PC-9 (cell line): ENCODE measurements at places on chromosomes 4 and X. TPM values are rescaled to one million over a fixed set of nuclear protein-coding genes. Genes with fewer than 3 reads are reported as not detected.
A peak's percentile ranks its signal among the peaks of the same experiment; 100 is the strongest.

The CCSER1 gene
- 4.1 and 5.9 TPM in 2 replicates for total RNA-seq

The MAGEA4 gene
- total RNA-seq: not detected in 2 replicates

The DCHS2 gene
- total RNA-seq: 0.02 and 0.15 TPM in 2 replicates

The STPG2 gene
- total RNA-seq: 0.35 TPM in 1 of 2 replicates, not detected in the other

The SERPINA7 gene
- not detected in 2 replicates for total RNA-seq

The TDO2 gene
- 0.83 and 1.3 TPM in 2 replicates for total RNA-seq

- H3K36me3 ChIP-seq: no peaks in the 10 kb centered on the region
- H3K27ac ChIP-seq: no peak overlapping the region
- no peaks in the 10 kb centered on the region for H3K27me3 ChIP-seq
- no peaks in the 10 kb centered on the region for H3K4me1 ChIP-seq
- H3K4me3 ChIP-seq: no peak overlapping the region
- no peak for DNase-seq
Observed at GRCh38 chr4:86530183-86530582, 63.9 kb upstream of the PTPN13 start.

GRCh38 chr4:1010395-1011021 lies 918 bp upstream of the FGFRL1 start:
- peaks cover 11% of the 10 kb centered on the region; the same call in 1 of the 2 replicates for H3K27me3 ChIP-seq
- H3K4me1 ChIP-seq: peaks cover 5% of the 10 kb centered on the region; the same call in 1 of the 2 replicates
- peak; percentile 78 for DNase-seq
- H3K36me3 ChIP-seq: no peaks in the 10 kb centered on the region

GRCh38 chr4:84841435-84841834 lies 125.1 kb downstream of the WDFY3 start:
- H3K27ac ChIP-seq: no peak overlapping the region
- H3K4me1 ChIP-seq: no peaks in the 10 kb centered on the region
- DNase-seq: no peak

- H3K27ac ChIP-seq: no peak overlapping the region
- no peaks in the 10 kb centered on the region for H3K36me3 ChIP-seq
- H3K4me1 ChIP-seq: no peaks in the 10 kb centered on the region
- no peaks in the 10 kb centered on the region for H3K27me3 ChIP-seq
Observed at GRCh38 chr4:82983444-82983843, 27.2 kb downstream of the LIN54 start.

GRCh38 chr4:75511841-75512240 lies 2.4 kb downstream of the RCHY1 start:
- H3K36me3 ChIP-seq: no peaks in the 10 kb centered on the region; the same call in 1 of the 2 replicates
- H3K4me3 ChIP-seq: peak overlapping the region; percentile 18; the same call in 1 of the 2 replicates
- peaks cover 29% of the 10 kb centered on the region for H3K4me1 ChIP-seq
- H3K27me3 ChIP-seq: no peaks in the 10 kb centered on the region
- no peak overlapping the region for H3K27ac ChIP-seq

- no peaks in the 10 kb centered on the region for H3K27me3 ChIP-seq
- no peak overlapping the region for H3K27ac ChIP-seq
- DNase-seq: no peak
- no peak overlapping the region for H3K4me3 ChIP-seq
- no peaks in the 10 kb centered on the region for H3K4me1 ChIP-seq
Observed at GRCh38 chr4:27176400-27176799, 315.8 kb downstream of the STIM2 start.

DNA sequence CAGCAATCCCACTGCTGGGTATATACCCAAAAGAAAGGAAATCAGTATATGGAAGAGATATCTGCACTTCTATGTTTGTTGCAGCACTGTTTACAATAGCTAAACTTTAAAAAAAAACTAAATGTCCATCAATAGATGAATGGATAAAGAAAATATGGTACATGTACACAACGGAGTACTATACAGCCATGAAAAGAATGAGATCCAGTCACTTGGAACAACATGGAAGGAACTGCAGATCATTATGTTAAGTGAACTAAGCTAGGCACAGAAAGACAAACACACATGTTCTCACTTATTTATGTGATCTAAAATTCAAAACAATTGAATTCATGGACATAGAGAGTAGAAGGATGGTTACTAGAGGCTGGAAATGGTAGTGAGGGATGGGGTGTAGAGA lies 400.7 kb downstream of the ZNF674 start:
- H3K27me3 ChIP-seq: no peaks in the 10 kb centered on the region
- no peak overlapping the region for H3K4me3 ChIP-seq
- H3K27ac ChIP-seq: no peak overlapping the region
- DNase-seq: no peak

GRCh38 chr4:34492414-34492813 lies 1751.9 kb downstream of the ARAP2 start:
- no peaks in the 10 kb centered on the region for H3K36me3 ChIP-seq
- no peak for DNase-seq
- H3K4me3 ChIP-seq: no peak overlapping the region

DNA sequence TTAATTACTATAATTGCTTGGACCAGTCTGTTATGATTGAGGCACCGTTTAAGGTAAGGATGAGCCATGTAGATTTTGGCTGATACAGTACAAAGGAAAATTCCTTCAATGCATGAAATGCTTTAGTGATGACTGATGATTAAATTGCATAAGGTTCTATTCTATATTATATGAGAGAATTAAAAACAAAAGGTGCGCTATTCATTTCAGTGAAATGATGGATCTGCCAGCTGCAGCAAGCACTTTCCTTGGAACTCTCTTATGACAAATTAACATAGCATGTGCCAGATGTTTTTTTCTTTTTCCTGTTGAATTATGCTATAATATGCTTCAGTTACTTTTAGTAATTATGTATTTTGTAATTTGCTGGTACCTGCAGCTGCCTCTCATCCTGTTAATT lies 98.5 kb downstream of the JADE1 start:
- H3K27me3 ChIP-seq: no peaks in the 10 kb centered on the region
- DNase-seq: no peak
- no peak overlapping the region for H3K4me3 ChIP-seq
- H3K27ac ChIP-seq: no peak overlapping the region
- no peaks in the 10 kb centered on the region for H3K36me3 ChIP-seq
- H3K4me1 ChIP-seq: no peaks in the 10 kb centered on the region

- no peaks in the 10 kb centered on the region for H3K36me3 ChIP-seq
- DNase-seq: no peak
- no peaks in the 10 kb centered on the region; the same call in 1 of the 2 replicates for H3K4me1 ChIP-seq
- no peak overlapping the region for H3K27ac ChIP-seq
Observed at GRCh38 chr4:159420162-159421057, 317.5 kb downstream of the RAPGEF2 start.

DNA sequence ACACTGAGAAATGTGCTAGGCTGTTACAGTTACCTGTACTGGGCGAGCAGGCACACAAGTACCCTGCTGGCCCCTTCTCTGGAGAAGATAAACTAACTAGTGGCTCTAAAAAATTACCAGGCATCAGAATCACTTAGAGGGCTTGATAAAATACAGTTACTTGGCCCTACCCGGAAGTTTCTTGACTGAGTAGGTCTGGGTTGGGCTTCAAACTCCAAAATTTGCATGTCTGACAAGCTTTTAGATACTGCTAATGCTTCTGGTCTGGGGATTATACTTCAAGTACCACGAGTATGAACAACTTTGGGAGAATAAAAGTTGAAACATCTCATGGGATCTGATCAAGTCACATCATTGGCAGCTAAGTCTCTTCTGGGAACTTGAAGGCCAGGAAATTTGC lies 30.8 kb downstream of the CEP135 start:
- no peaks in the 10 kb centered on the region for H3K36me3 ChIP-seq
- H3K4me3 ChIP-seq: no peak overlapping the region

GRCh38 chr4:142551517-142552305 lies 294.4 kb downstream of the INPP4B start:
- peaks cover 48% of the 10 kb centered on the region for H3K4me1 ChIP-seq
- no peak for DNase-seq
- no peaks in the 10 kb centered on the region; the same call in 1 of the 2 replicates for H3K36me3 ChIP-seq
- peak overlapping the region; percentile 99 for H3K27ac ChIP-seq
